Esophagus squamous epithelium (tissue), 5 donors: ENCODE measurements at places on chromosomes 1 and 21. TPM values are rescaled to one million over a fixed set of nuclear protein-coding genes. Genes with fewer than 3 reads are reported as not detected.

Gene FCER1A
- total RNA-seq, result 11.9 TPM

Gene CLK2
- total RNA-seq, result 23.5 TPM

Gene MCM3AP
- total RNA-seq, result 69.9 TPM

Gene BATF3
- total RNA-seq, result 2.3 TPM

GRCh38 chr1:17360272-17360956 is 11.6 kb upstream of the PADI6 start:
- H3K4me3 ChIP-seq, result no peak overlapping the region
- no peaks in the 10 kb centered on the region for H3K27me3 ChIP-seq
- no peaks in the 10 kb centered on the region for H3K36me3 ChIP-seq
- H3K4me1 ChIP-seq, result peaks cover under 1% of the 10 kb centered on the region
- H3K27ac ChIP-seq, result no peak overlapping the region

DNA sequence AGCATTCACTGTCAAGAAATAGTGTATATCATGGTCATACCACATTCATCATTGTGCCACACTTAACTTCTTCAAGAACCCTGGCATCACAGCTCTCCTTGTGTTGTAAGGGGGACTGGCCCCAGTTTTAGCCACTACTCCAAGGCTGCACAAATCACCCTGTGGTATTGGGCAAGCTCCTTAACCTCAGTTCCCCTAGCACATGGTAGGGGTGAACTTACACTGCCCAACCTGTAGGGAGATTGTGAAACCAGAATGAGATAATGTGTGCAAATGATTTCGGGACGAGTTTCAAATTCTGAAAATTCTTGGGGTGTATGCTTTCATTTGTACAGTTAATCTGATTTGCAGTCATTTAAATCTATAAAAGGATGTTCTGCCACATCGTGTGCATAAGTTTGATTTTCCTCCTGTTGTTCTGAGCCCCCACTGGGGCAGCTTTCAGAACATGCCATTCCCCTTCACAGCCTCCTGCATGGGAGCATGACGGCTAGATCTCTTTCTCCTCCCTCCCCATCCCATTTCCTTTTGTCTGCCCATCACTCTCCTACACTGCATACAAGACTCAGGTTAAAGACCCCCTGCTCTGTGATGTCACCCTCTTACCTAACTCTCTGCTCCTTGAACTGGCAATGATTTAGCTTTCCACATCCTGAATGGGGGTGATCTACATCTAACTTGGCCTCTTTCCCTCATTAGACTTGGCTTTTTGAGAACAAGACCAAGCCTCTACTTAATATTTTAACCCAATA is 290.3 kb downstream of the CHRM3 start:
- no peaks in the 10 kb centered on the region for H3K36me3 ChIP-seq
- no peaks in the 10 kb centered on the region for H3K4me1 ChIP-seq
- H3K27me3 ChIP-seq, result no peaks in the 10 kb centered on the region
- H3K27ac ChIP-seq, result no peak overlapping the region

GRCh38 chr21:42079939-42080787 is 9.0 kb downstream of the UMODL1 start:
- H3K27ac ChIP-seq, result no peak overlapping the region
- H3K4me3 ChIP-seq, result no peak overlapping the region
- H3K4me1 ChIP-seq, result peaks cover 8% of the 10 kb centered on the region
- no peaks in the 10 kb centered on the region for H3K36me3 ChIP-seq
- no peaks in the 10 kb centered on the region for H3K27me3 ChIP-seq
- DNase-seq, result no peak
